ENCODE measurements at places on chromosomes 11 and 22.

DNA sequence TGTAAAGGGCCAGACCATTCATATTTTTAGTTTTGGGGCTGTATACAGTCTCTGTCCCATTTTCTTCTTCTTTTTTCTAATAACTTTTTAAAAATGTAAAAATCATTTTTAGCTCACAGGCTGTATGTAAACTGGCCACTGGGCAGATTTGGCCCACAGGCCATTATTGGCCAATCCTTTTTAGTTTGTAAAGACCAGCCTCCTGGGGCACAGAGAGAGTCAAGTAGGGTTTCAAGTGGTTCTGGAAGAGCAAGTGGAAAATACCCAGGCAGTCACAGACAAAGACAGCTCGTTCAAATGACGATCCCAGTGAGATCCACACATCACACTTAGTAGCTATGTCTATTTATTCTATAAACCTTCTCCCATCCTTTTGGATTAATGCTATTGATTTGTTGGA, 150.2 kb upstream of the ARHGAP20 start:
- no peak for DNase-seq

DNA sequence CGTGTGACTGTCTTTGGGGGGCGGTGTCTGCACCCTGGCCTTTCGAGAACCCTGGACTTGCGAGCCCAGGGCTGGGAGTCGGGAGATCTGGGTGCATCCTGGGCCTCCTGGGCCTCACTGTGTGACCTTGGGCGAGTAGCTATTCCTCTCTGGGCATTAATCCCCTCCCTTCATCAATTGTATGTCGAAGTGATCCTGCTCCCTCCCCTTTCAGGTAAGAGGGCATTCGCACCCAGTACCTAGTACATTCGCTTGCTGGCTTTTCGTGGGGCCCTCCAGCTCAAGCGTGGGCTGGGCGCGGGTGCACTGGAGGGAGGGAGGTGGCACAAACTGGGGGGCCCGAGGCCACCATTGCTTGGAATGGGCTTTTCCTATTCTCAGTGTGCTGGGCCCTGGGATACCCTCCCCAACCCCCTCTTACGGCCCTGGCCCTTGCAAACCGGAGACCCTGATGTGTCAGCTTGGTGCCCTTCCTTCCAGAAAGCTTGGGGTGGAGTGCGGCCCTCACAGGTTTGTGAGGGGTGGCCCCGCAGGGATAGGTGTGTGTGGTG, 530 bp downstream of the USP35 start:
- no peak for DNase-seq

DNA sequence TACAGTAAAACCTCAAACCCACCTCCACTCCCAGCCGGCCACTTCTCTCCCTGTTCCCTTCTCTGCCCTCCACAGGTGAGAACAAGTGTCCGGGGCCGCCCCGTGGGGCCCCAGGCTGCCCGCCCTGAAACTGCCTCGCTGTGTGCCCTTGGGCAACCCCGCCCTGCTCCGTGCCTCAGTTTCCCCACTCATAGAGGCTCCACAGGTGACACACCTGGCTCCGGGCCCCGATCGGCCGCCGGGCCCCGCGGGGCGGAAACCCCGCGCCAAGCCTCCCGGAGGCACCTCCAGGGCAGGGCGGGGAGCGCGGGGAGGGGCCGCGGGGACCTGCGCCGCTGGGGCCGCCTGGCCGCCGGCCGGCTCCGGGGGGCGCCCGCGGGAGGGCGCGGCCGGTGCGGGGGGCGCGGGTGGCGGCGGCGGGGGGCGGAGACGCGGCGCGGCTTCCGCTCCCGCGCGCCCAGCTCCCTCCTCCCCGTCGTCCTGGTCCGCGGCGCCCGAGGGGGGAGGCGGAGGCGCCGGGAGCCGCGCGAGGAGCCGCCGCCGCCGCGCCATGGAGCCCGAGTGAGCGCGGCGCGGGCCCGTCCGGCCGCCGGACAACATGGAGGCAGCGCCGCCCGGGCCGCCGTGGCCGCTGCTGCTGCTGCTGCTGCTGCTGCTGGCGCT, at the start of gene LRP5:
LRP5 (plus strand) TSS at position 475 of the 663 bp plus-strand sequence; CDS start at position 599, 124 bp downstream.
- peak; percentile 69 for DNase-seq

DNA sequence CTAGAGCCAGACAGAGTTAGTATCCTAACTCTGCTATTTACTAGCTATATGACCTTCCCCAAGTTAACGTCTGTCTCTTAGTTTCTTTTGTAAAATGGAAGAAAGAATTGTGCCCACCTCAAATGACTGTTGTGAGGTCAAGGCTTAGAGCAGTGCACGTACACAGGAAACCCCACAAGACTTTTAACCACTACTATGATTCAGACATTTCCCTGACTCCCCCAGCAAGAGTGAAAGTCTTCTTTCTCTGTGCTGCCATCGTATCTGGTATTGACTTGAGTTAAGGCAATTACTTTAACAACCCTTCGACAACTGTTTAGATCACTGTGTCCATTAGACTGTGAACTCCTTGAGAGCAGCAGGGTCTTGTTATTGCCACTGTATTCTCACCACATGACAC, 2.6 kb upstream of the OR52W1 start:
- DNase-seq = no peak

DNA sequence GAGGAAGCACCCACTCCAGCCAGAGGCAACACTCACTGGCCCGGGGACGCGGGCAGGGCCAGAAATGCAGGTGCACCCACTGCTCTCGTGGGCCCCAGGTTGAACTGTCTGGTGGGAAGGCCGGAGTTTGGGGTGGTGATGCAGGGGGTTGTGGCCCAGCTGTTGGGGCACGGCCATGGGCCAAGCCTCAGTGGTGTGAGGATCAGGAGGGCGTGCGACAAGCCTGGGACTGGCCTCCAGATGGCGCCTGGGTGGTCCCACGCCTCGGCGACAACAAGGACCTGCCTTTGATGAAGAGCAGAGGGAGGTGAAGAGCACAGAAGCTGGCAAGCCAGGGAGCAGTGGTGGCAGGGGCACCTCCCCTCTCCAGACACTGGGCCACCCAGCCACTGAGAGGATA, 240.8 kb downstream of the BRD1 start:
- DNase-seq = no peak

DNA sequence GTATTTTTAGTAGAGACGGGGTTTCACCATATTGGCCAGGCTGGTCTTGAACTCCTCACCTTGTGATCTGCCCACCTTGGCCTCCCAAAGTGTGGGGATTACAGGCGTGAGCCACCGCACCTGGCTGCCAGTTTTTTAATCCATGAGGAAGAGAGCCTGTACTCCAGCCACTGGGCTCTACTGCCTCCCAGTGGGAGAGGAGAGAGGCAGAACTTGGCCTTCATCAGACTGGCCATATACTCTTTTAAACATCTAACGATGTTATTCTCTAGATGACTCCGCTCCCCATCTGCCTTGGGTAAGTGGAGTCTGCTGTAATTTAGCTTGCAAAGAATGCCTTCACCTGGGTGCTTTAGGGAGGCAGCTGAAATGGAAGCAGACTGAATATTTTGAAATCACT, 34.6 kb downstream of the SLC6A5 start:
- peak; percentile 9 for DNase-seq

DNA sequence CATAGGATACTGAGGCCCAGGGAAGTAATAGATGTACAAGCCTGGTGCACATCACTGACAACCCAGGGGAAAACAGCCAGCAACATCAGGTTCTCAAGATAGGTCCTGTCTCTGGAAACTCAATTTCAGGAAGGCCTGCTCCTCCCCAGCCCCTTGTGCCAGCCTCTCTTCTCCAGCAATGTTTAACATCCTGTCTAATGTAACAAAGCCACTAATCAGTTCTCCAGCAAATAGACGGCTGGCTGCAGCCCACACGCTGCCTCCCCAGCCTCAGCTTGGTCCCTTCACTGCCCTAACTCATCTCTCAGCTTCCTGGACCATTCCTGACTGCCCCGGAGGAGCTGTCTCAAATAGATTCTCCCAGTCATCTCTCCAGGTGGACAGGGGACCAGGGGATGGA, 37.8 kb downstream of the RPL27A start:
- DNase-seq = no peak

- DNase-seq = no peak
Observed at GRCh38 chr11:122754028-122754427, 84.3 kb upstream of the CRTAM start.

DNA sequence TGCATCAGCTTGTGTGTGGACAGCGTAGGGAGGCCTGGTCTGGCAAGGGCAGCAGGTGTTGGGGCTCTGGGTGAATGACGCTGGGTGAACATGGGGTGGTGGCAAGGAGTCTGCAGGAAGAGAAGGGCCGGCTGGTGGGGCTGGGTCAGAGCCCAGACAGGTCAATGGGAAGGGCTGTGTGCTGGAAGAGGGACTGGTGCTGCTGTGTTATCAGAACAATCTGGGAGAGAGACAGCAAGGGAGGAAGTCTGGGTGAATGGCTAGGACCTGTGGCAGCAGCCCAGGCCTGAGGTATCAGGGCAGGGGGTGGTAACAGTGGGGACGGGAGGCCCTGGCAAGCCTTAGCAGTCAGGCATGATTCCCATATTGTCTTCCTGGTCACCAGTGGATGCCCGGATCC, 206.7 kb downstream of the SNX19 start:
- DNase-seq = no peak

- DNase-seq = no peak
Observed at GRCh38 chr11:18196532-18196931, 23.9 kb downstream of the MRGPRX4 start.

DNA sequence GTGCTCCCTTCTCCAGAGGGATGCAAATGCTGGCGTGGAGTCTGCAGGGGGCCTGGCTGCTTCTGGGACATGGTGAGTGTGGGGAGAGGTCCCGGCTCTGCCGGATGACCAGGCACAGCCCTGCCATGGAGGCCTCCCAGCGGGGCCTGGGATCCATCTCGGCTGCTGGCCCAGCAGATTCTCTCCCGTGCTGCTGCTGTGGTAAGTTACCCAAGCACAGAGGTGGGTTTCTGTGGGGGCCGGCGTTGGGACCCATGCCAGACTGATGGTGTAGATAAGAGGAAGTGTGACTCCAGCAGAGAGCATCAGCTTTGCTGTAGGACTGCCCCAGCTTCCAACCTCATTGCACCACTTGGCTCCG, 147.5 kb upstream of the B3GAT1 start:
- no peak for DNase-seq

GRCh38 chr11:9633679-9634078, 30.2 kb upstream of the SWAP70 start:
- no peak for DNase-seq

GRCh38 chr11:104658177-104658576, 240.1 kb downstream of the CASP12 start:
- no peak for DNase-seq
